ENCODE measurements at places on chromosomes 3 and 15. TPM values are rescaled to one million over a fixed set of nuclear protein-coding genes. Genes with fewer than 3 reads are reported as not detected.

DNA sequence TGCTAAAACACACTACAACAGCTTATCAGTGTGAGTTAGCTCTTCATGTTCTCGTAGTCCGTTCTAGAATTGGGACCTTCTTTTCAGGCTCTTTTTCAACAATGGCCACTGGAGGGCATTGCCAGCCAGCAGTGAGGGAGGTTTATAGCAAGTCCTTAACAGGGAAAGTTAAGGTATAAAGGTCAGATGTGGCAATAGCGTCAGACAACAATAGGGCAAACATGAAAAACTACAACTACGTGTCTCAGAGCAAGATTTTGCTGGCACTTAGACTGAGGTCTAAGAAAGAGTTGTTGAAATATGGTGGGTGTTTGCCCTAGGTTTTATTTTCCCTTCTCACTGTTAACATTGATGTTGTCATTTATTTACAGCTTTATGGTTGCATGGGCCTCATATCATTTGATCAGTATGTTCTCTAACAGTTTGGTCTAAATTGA is 161.4 kb downstream of the GMNC start:
- no peak for DNase-seq

- no peak for DNase-seq
Observed at GRCh38 chr15:31970007-31970406, 60.3 kb upstream of the CHRNA7 start.

GRCh38 chr3:81470524-81471278 is 290.7 kb downstream of the GBE1 start:
- no peak for DNase-seq

DNA sequence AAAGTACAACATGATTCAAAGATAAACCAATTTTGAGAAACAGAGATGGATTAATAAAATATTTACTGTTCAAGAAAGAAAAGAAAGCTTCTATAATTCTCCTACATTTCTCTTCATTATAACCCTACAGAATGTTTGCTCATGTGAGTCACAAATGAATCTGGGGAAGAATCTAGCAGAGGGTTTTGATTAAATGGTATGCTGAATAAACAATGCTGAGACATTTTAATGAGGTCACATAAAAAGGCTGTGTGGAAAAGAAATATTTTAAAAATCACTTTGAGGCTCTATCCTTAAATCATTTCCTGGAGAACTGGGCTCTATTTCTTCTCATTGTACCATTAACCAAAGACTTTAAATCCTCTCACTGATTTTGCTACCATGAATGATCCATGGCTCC is 727.7 kb downstream of the NTRK3 start:
- DNase-seq, result no peak

DNA sequence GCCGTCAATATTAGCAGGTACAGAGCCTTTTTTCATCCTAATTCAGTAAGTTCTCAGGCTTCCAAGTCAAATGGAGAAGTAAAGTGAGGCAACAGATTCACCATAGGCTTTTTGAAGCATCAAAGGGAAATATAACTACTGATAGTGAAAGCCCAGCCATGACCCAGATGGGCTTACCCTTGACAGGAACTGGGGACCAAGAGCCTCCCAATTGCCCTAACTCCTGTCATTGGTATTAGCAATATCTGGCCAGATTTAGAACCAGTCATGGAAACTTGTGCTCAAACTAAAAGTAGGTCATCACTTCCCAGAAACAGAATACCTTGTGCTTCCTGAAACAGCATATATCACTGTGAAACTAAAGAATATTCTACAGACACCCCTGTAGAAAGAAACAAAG is 33.0 kb downstream of the NME9 start:
- DNase-seq, result no peak

TP63 gene
- 17.1 TPM for polyA plus RNA-seq

- no peak for DNase-seq
Observed at GRCh38 chr15:22947101-22948000, 32.8 kb downstream of the CYFIP1 start.

DNA sequence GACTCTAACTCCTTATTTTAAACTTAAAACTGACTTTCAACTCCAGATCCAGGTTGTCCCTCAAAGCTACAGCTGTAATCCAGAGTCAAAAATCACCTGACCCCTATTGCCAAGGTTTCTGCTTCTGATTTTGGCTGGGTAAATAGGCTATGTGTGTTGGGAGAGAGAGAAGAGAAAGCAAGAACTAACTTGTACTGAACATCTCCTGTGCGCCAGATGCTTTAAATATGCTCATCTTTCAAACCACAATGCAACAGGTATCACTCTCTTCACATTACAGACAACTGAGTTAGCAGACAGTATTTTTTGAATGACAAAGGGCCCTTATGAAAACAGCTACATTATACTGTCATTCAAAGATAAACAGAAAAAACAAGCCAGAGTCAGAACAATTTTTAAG is 7.0 kb downstream of the WWTR1 start:
- DNase-seq, result no peak

DNA sequence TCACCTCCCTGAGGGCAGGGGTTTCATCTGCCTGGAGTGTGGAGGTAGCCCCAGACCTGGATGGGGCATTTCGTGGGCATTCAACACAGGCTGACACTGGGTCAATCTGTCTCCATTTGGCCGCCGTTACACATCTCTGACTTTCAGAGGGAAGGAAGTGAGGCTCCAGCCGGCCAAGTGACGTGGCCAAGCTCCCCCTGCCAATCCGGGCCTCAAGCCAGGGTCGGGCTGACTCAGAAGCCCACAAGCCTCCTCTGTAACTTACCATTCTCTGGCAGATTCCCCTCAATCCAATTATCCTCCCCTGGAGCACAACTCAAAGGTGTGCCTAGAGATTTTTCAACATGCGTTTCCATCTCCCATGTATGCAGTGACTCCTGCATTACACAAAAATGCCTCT is 227.6 kb downstream of the KLF13 start:
- peak; percentile 19 for DNase-seq

- DNase-seq, result no peak
Observed at GRCh38 chr15:70109978-70110377, 12.3 kb upstream of the TLE3 start.

- DNase-seq, result no peak
Observed at GRCh38 chr3:38021196-38021595, 8.2 kb downstream of the PLCD1 start.

GRCh38 chr15:85770096-85771041 is 24.4 kb downstream of the KLHL25 start:
- DNase-seq, result no peak

GRCh38 chr15:55235546-55236036 is 38.9 kb upstream of the RSL24D1 start:
- no peak for DNase-seq

SNTN gene
- polyA plus RNA-seq, result not detected

DNA sequence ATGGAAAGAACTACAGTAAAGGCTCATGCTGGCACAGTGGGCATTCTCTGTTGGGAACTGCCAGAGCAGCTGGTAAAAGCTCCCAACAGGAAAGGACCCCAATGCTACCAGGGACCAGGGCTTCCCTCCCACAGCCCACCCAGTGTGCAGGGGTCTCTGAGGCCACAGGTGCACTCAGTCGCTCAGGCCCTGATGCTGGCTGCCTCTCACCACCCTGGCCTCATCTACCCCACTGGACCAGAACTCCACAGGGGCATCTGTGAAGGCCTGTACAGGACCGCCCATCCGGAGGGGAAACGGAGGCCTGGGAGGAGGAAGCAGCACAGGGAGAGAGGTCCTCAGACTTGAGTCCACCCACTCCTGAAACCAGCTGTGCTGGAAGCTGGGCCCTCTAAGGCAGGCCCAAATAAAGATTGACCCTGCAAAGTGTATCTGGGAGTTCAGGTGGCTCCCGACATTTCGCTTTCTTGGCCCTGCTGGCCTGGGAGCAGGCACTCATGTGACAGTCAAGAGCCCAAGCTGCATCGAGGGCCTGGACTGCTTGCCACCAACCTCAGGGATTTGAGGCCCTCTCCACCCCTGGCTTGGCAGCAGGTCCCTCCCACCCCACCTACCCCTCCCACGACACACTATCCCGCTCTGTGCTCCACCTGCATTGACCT is 12.7 kb downstream of the KLF15 start:
- no peak for DNase-seq

ZIC4 gene
- polyA plus RNA-seq, result 3.8 TPM

GRCh38 chr3:36428445-36428844 is 48.1 kb downstream of the STAC start:
- DNase-seq, result no peak

GRCh38 chr15:70342141-70342540 is 244.4 kb upstream of the TLE3 start:
- DNase-seq, result no peak

TMEM266 gene
- 0.97 TPM for polyA plus RNA-seq

- no peak for DNase-seq
Observed at GRCh38 chr15:87703327-87704111, 553.0 kb downstream of the NTRK3 start.

Data from hindlimb muscle (tissue), 1 donor.